Astrocyte (in vitro differentiated cells and primary cell): ENCODE measurements at places on chromosomes 13 and 19.

DNA sequence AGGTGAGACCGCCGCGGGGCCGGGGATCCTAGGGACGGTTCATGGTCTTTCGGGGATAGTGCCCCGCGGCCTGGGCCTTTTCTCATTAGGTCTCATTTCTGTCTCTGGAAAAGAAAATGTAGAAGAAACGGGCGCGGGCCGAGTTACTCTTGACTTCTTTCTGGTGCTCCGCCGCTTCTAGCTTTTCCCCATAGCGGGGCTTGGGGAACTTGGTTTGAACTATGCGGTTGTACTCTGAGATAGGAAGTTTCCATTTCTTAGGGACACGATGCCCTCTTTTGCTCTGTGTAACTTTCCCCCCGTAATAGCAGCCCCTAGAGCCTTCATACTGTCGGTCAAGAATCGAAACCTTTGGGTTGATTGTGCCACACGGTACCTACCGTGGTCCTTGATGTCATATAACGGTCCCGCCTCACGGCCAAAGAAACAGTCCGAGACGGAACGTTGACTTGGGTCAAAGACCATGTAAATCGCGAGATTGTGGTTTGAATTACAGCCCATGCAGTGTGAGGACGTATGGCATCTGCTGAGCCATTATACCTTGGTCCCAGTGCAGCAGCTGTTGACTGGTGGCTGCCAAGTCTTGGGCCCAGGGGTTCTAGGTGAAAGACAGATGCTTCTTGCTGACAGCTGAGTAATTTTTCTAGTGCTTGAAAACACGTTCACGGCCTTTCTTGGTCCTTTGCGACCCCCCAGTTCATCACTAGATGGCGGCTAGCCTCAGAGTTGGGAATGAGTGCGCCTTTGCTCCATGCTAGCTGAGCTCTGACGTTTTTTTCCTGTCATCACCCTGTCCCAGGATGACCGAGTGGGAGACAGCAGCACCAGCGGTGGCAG is 487 bp downstream of the RPS5 start:
- peaks cover 19% of the 10 kb centered on the region for H3K36me3 ChIP-seq
- H3K4me1 ChIP-seq, result peaks cover 17% of the 10 kb centered on the region
- DNase-seq, result no peak
- H3K27ac ChIP-seq, result peak overlapping the region; percentile 63

DNA sequence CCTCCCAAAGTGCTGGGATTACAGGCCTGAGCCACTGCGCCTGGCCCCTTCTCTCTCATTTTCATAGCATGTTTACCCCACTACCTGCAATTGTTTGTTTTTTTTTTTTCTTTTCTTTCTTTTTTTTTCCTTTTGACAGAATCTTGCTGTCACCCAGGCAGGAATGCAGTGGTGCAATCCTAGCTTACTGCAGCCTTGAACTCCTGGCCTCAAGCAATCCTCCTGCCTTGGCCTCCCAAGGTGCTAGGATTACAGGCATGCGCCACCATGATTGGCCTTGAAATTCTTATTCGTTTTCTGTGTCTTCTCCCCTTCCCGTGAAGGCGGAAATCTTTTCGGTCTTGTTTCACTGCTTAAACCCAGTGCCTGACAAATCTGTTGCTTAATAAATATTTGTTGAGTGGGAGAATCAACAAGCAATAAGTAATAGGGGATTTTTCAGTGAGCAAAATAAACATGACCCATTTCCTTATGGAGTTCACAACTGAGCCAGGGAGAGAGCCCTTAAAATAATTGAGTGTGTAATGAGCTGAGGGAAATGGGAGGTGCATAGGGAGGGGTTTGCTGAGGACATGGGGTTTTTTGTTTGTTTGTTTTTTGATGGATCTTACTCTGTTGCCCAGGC is 1.8 kb upstream of the INSR start:
- peaks cover 6% of the 10 kb centered on the region for H3K4me1 ChIP-seq
- no peak overlapping the region for H3K27ac ChIP-seq
- peaks cover 3% of the 10 kb centered on the region for H3K27me3 ChIP-seq
- no peak overlapping the region for H3K4me3 ChIP-seq

DNA sequence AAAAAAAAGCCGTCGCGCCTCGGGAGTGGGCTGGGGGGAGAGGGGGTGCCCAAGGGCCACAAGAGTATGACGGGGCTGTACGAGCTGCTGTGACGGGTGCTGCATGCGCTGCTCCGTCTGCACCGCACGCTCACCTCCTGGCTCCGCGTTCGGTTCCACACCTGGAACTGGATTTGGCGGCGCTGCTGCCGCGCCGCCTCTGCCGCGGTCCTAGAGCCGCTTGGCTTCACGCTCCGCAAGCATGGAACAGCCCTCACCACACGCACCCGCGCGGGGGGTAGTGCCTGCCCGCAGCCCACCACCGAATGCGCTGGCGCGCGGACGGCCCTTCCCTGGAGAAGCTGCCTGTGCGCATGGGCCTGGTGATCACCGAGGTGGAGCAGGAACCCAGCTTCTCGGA is 18.8 kb downstream of the C1QTNF9 start:
- H3K36me3 ChIP-seq, result no peaks in the 10 kb centered on the region
- peaks cover 2% of the 10 kb centered on the region for H3K27me3 ChIP-seq
- DNase-seq, result no peak

DNA sequence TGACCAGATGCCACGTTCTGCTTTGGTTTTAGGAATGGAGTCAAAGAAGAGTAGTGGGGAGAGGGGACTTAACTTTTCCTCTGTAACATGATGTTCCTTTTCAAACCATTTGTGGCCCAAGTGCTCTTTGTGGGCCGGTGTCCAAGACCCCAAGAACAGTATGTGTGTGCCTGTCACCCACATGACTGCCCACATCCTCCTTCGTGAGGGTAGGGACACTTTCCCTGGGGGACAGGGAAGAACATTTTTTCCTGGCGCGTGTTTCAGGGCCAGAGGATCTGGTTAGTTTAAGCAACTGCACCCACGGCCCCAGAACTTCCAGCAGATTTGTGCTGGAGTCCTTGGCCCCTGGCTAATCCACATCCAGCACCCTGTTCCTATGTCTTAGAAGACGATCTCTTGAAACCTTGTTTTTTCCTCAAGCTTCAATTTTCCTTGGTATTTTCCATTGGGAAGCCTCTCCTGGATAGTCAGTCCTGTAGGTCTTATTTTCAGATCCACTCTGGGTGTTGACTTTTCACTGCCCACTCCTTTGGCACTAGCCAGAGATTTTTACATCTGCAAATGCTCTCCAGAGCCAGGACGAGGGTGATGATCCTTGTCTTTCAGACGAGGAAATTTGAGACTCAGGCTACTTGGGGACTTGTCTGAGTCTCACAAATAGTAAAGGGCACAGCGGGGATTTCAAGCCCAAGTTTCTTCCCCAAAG is 10.8 kb upstream of the CCDC97 start:
- peak overlapping the region; percentile 94 for H3K27ac ChIP-seq
- peaks cover 33% of the 10 kb centered on the region for H3K4me1 ChIP-seq
- H3K4me3 ChIP-seq, result no peak overlapping the region
- DNase-seq, result no peak

DNA sequence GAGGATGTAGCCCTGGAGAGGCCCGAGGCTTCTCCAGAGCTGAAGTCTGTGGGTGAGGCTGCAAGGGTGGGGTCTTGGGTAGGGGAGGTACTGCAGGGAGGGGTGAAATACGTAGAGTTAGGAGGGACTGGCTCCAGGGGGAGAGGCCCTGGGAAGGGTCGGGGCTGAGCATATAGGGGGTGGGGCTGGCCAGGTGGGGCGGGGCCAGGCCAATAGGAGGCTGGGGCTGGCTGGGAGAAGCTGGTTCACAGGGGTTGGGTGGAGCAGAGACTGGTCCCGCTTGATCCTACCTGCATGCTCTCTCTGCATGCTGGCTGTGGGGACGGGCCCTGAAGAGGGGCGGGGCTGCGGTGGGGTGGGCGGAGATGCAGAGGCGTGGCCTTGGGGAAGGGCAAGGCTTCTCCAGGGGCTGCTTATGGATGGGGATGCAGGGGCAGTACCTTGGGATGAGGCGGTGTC is 51.9 kb downstream of the CELF5 start:
- no peaks in the 10 kb centered on the region for H3K36me3 ChIP-seq
- no peak for DNase-seq
- H3K4me3 ChIP-seq, result no peak overlapping the region
- no peak overlapping the region for H3K27ac ChIP-seq

GRCh38 chr13:45882626-45883025 is 31.1 kb upstream of the SIAH3 start:
- no peak overlapping the region for H3K27ac ChIP-seq
- DNase-seq, result no peak
- peaks cover 5% of the 10 kb centered on the region for H3K4me1 ChIP-seq
- H3K4me3 ChIP-seq, result no peak overlapping the region
- no peaks in the 10 kb centered on the region for H3K36me3 ChIP-seq

- H3K27ac ChIP-seq, result peak overlapping the region; percentile 23
- H3K36me3 ChIP-seq, result peaks cover 11% of the 10 kb centered on the region
- H3K27me3 ChIP-seq, result no peaks in the 10 kb centered on the region
- peak; percentile 71 for DNase-seq
These were observed 25.9 kb downstream of the RCN3 start for GRCh38 chr19:49553451-49554271.

- H3K4me1 ChIP-seq, result no peaks in the 10 kb centered on the region
- H3K4me3 ChIP-seq, result no peak overlapping the region
- DNase-seq, result no peak
- H3K27me3 ChIP-seq, result no peaks in the 10 kb centered on the region
- H3K36me3 ChIP-seq, result no peaks in the 10 kb centered on the region
These were observed 101.3 kb upstream of the SLITRK6 start for GRCh38 chr13:85900521-85900920.

DNA sequence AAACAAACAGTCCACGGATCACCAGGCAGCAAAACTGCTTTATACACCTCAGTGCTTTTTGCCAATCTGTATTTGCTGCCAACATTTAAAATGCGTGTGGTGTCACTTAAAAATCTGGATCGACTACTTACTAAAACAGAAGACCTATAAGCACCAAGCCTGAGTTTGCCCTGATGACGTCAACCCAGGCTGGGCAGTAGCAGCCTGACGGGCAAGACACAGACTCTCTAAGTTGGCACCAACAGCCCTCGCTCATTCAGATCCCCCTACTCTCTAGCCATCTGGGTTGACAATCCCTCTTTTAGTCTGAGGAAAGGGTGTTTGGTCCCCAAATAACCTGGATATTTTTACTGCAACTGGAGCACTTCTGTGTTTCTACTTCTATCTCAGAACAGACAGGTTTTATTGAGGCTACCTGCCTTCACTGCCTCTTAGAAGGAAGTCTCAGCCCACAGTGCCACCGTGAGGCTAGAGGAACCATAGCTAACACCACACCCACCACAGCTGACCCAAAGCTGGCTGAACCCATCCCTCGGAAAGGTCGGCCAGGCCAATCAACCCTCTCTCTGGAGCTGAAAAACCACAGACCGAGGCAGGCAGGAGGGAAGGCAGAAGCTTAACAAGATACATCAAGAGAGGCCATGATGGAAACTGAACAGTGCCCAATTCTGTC is 6.9 kb downstream of the SUGP2 start:
- H3K27me3 ChIP-seq, result no peaks in the 10 kb centered on the region
- H3K4me1 ChIP-seq, result peaks cover 4% of the 10 kb centered on the region
- no peak overlapping the region for H3K27ac ChIP-seq
- DNase-seq, result no peak
- H3K36me3 ChIP-seq, result peaks cover 65% of the 10 kb centered on the region

- no peaks in the 10 kb centered on the region for H3K36me3 ChIP-seq
- DNase-seq, result peak; percentile 64
- no peak overlapping the region for H3K4me3 ChIP-seq
- peak overlapping the region; percentile 49 for H3K27ac ChIP-seq
- no peaks in the 10 kb centered on the region for H3K27me3 ChIP-seq
These were observed 13.1 kb upstream of the CEACAM16 start for GRCh38 chr19:44685877-44686276.

DNA sequence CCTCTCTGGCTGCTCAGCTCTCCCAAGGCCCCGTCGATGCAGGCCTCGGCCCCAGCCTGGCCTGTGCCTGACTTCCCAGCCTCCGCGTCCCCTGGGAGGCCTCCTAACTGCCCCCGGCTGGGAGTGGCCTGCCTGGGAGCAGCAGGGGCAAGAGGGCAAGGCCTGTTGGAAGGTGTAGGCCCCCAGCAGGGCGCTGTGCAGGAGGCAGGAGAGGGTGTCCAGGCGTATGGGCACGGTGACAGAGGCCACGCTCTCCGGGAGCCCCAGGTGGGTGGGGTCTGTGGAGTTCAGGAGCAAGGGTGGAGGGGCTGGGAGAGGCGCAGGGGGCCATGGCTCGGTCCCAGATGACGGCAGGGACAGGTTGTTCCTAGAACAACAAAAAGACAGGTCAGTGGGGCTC is 1.2 kb downstream of the C19orf84 start:
- no peak overlapping the region for H3K4me3 ChIP-seq
- H3K27me3 ChIP-seq, result no peaks in the 10 kb centered on the region
- no peak overlapping the region for H3K27ac ChIP-seq
- no peaks in the 10 kb centered on the region for H3K36me3 ChIP-seq

GRCh38 chr13:28684257-28684656 is 25.3 kb downstream of the POMP start:
- H3K27me3 ChIP-seq, result no peaks in the 10 kb centered on the region
- H3K4me3 ChIP-seq, result no peak overlapping the region
- no peaks in the 10 kb centered on the region for H3K4me1 ChIP-seq
- peaks cover 1% of the 10 kb centered on the region for H3K36me3 ChIP-seq

DNA sequence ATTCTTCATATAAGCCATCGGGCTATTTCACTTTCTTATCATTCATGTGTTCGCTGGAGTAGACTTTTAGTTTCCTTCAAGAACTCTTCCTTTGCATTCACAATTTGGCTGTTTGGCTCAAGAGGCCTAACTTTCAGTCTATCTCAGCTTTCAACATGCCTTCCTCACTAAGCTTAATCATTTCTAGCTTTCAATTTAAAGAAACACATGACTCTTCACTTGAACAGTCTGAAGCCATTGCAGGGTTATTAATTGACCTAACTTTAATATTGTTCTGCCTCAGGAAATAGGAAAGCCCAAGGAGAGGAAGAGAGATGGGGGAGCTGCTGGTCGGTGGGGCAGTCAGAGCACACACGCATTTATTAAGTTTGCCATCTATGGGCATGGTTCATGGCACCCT is 158.1 kb downstream of the SUCLA2 start:
- DNase-seq, result no peak
- no peak overlapping the region for H3K27ac ChIP-seq
- no peaks in the 10 kb centered on the region for H3K4me1 ChIP-seq
- no peaks in the 10 kb centered on the region for H3K36me3 ChIP-seq
- no peaks in the 10 kb centered on the region for H3K27me3 ChIP-seq
